Stimulated activated CD8-positive, alpha-beta memory T cell treated with anti-CD3 and anti-CD28 coated beads, Interleukin-15, amount 100 ng/mL, for 1 hour (primary cell): ENCODE measurements at places on chromosomes 6 and 20.

DNA sequence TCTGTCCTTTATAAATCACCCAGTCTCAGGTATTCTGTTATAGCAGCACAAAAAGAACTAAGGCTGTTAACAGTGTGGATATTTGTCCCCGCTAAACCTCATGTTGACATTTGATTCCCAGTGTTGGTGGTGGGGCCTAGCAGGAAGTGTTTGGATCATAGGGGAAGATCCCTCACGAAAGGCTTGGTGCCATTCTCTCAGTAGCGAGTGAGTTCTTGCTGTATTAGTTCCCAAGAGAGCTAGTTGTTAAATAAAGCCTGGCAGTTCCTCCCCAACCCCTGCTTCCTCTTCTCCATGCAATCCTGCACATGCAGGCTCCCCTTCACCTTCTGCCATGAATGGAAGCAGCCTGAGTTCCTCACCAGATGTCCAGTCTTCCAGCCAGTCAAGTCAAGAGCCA lies 29.8 kb upstream of the ERVFRD-1 start:
- DNase-seq: no peak

GRCh38 chr6:21639316-21639715 lies 45.8 kb downstream of the SOX4 start:
- DNase-seq: no peak

DNA sequence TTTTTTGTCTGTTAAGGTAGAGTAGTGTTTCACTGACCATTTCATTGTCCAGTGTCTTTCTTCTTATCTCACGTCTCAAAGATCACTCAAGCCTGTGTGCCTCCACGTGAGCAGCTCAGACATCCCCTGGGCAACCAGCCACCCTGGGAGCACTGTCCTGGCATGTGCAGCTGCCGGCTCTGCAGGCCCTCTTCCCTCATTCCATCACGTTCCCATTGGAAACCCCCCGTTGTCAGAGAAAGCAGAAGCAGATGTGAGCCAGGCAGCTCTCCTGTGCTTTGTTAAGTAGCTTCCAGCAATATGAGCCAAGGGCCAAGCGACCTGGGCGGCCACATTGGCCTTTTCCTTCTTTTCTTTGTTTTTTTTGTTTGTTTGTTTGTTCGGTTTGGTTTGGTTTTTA lies 233.2 kb upstream of the SYNDIG1 start:
- no peak for DNase-seq

DNA sequence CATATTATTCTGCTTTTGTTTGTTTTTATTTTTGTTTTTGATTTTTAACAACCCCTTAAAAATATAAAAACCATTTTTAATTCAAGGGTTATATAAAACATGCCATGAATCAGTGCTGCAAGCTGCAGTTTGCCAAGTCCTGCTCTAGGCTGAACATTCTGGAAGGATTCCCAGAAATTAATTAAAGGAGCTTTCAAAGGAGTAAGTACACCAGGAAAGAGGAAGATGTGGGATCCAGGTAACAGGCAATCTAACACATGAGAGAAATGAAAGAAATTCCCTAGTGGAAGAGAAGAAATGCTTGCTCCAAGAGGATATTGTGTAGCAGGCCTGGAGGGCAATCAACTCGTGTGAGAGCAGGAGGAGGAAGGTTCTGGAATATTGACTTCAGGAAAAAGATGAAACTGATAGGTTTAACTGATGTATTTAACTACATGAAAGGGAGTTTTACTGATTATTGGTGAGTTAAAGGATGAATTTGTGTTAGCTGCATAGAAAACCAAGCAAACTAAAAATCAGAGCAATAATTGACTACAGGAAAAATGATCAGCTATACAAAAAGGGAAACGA lies 146.0 kb upstream of the PHACTR1 start:
- DNase-seq: no peak

- DNase-seq: no peak
Observed at GRCh38 chr6:147131532-147132128, 72.6 kb upstream of the STXBP5 start.

- DNase-seq: no peak
Observed at GRCh38 chr20:41089555-41089954, 47.8 kb upstream of the PLCG1 start.

DNA sequence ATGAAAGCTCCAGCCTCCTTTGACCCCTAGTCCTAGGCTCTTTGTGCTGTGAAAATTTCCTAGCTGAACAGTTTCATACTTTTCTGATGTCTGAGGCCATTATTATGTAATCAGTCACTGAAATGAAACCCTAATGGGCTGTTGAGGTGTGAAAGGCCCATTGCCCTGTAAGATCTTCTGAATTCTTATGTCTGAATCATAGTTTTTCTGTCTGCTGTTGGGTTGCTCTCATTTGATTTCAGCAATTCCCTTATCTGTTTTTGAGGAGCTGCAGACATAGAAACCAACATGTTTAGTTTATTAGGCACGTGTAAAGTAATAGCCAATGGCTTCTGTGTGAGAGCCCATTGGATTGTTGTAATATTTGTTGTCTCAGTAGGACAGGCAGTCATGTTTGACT lies 118.1 kb downstream of the EYA4 start:
- DNase-seq: no peak

GRCh38 chr20:6583134-6583738 lies 184.2 kb upstream of the BMP2 start:
- DNase-seq: no peak

DNA sequence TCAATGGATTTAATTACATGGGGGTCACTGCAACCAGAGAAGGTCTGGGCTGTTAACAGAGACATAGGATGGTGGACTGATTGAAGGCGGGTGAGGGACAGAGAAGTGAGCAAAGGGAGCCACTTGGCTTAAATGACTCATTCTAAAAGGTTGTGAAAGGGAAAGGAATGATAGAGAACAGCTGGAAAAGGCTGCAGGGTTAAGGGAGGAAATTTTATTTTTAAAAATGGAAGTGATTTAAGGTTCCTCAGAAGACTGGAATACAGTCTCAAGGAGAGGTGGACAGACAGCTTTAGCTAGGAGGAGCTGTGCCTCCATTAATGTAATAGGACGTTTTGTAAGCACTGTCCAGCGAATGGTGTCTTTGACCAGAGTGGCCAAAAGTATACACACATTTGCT lies 46.7 kb downstream of the RGS17 start:
- DNase-seq: no peak

DNA sequence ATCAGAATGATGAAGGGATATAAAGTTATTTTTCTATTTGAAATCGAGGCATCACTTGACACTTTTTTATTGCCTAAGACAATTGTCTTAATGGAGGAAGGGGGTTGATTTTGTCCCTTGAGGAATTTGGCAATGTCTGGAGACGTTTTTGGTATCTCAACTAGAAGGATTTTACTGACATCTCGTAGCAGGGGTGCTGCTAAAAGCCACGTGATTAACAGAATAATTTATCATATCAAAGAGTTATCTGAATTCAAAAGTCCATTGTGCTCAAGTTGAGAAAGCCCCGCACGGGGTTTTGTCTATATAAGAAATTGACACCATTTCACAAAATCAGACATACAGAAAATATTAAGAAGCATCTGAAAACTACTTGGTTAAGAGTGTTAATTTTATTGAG lies 1.5 kb upstream of the TAAR6 start:
- DNase-seq: no peak

- DNase-seq: no peak
Observed at GRCh38 chr6:114346451-114346850, 3.6 kb upstream of the HS3ST5 start.

GRCh38 chr20:991850-992249 lies 10.3 kb downstream of the RSPO4 start:
- DNase-seq: no peak

DNA sequence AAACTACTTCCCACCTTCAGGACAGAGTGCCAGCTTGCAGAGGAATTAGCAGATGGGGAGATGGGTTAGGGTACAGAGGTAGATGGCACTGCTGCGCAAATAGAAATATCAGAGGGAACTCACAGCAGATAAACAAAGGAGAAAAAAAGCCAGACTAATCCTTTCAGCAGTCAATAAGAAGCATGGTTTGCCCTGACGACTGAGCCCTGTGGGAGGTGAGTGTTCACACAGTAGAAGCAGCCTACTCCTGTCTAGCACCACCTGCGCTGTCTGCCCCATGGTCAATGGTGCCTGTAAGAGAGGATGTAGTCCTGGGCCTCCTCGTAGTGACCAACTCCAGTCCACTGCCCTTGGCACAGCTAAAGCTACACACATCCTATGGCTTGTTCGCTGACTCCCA lies 174.1 kb downstream of the IBTK start:
- DNase-seq: no peak

- DNase-seq: no peak
Observed at GRCh38 chr6:151191527-151191926, 48.2 kb upstream of the AKAP12 start.

DNA sequence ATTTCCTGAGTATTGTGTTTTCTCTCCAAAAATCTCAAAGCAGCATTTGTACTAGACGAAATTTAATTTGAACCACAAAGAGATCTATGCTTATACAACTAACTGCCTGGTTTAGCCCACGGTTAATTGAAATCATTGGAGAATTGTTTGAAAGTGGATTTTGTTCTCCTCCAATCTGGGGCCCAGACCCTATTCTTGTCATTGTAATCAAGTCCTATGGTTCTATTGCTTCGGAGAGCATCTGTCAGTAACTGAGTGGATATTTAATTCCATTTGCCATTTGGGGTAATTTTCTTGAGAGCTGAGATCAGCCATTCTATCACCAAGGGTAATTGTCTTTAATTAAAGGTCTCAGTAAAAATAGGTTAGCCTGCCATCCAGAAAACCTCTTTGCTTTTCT lies 117.0 kb upstream of the KCNG1 start:
- DNase-seq: no peak

DNA sequence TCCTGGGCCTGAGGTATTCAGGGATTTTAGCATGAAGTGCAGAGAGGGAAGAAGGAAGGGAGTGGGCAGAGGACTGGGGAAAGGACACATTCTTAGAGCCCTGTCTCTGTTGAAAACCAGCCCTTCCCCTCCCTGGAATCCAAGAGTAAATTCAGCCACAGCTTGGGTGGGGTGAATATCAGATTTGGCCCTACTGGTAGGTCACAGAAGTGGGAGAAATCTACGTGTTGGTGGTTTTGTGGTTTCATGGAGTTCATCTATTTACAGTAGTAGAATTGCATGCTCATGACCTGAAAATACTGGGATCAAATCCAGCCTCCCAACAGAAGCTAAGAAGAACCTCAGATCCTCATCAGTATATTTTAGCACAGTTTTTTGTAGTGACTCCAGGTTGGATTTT lies 404.4 kb downstream of the BMP2 start:
- DNase-seq: no peak
